ENCODE measurements at places on chromosomes 2 and 18. TPM values are rescaled to one million over a fixed set of nuclear protein-coding genes. Genes with fewer than 3 reads are reported as not detected.
A peak's percentile ranks its signal among the peaks of the same experiment; 100 is the strongest.

DNA sequence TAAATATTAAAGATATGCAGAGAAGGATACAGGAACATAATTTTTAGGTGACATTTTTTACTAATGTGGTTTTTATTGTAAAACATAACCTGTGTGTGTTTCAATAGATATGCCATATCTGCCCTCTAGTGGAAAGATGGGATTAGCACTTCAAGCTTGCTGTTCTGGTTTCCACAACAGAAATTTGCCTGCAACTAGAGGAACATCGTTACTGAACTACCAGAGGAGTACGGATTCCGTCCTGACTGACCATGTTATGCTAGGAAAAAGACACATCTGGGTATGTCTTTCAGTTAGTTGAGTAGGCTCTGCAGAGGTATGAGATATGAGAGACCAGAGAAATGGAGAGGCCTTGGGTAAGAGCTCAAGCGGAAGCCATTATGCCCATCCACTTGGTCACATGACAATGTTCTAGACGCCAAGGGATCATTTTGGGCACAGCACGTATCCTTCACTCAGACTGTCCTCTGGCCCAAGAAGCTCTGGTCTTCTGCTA lies 104.9 kb downstream of the MBD2 start:
- no peaks in the 10 kb centered on the region for H3K36me3 ChIP-seq
- no peak overlapping the region for H3K4me3 ChIP-seq
- DNase-seq, result peak; percentile 28
- no peaks in the 10 kb centered on the region for H3K4me1 ChIP-seq
- H3K27me3 ChIP-seq, result no peaks in the 10 kb centered on the region

DNA sequence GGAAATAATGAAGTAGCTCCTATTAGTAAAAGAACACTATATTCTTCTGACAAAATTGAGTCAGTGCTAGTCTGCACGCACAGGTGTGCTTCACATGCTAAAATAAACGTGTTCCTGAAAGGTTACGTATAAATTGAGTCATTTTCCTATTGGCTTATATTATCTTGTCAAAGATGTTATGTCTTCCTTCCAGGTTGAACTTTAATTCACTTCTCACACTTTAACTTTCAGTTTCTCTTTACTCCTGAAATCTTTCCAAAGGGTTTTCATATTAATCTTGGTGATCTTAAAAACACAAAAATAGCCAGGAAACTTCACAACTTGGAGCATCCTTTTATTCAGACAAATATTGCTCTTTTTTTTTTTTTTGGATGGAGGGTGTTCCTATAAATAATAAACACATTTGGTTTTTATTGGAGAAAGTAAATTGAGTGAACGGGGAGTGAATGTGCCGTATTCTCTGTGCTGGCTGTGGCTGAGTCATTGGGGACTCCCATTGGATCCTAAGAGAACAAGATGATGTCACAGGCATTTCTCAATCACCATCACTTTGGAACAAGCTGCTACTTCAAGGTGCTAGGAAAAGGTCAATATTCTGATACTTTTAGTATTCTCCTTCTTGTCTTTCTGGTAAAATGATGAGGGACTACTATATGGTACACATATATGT lies 150.2 kb upstream of the SPATS2L start:
- H3K27me3 ChIP-seq, result no peaks in the 10 kb centered on the region
- H3K27ac ChIP-seq, result no peak overlapping the region
- H3K36me3 ChIP-seq, result no peaks in the 10 kb centered on the region
- DNase-seq, result no peak
- no peaks in the 10 kb centered on the region for H3K4me1 ChIP-seq
- no peak overlapping the region for H3K4me3 ChIP-seq

DNA sequence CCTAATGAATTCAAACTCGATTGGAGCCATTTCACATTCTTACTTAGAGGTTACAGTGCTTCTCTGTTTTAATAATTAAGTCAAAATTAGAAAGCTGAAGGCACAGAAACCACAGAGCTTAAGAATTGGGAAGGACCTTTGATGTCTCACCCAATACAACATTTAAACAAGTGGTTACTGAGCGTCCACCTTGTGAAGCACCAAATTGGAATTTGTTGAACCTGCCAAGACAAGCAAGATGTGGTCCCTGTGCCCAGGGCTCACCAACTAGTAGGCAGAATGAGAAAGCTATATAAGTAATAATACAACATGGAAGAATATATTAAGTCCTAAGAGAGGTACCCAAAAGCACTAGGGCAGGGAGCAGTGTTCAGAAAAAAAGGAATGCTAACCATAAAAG lies 64.5 kb upstream of the NPAS2 start:
- H3K27ac ChIP-seq, result no peak overlapping the region
- H3K4me3 ChIP-seq, result no peak overlapping the region
- no peaks in the 10 kb centered on the region for H3K27me3 ChIP-seq
- DNase-seq, result no peak
- no peaks in the 10 kb centered on the region for H3K4me1 ChIP-seq
- no peaks in the 10 kb centered on the region for H3K36me3 ChIP-seq

DNA sequence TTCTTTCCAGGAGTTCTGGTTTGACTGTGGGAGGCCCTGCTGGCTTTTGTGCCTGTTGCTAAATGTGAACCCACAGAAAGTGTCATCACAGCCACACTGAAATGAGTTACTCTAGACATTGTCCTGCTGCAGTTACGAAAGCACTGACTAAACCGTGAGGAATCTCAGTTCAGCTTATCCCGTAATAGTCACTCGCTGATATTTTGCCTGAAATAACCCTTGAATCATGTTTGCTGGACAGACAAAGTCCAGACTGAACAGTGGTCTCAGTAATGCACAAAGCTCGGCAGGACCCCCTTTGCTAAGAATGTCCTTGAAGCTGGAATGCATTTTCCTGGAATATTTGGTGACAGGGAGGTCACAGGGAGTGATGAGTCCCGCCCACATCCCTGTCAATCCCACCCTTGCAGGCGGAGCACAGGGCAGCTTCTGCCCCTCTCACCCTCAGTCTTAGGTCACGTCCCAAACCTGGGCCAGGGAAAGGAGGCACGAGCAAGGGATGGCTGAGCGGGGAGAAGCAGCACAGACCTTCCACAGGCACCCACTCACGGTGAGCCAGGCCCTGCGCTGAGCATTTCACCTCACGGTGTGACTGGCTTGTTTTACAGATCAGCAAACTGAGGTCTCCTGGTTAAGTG lies 53.4 kb downstream of the ADI1 start:
- H3K27ac ChIP-seq, result no peak overlapping the region
- no peak for DNase-seq
- no peaks in the 10 kb centered on the region for H3K4me1 ChIP-seq
- no peak overlapping the region for H3K4me3 ChIP-seq
- no peaks in the 10 kb centered on the region for H3K36me3 ChIP-seq

DNA sequence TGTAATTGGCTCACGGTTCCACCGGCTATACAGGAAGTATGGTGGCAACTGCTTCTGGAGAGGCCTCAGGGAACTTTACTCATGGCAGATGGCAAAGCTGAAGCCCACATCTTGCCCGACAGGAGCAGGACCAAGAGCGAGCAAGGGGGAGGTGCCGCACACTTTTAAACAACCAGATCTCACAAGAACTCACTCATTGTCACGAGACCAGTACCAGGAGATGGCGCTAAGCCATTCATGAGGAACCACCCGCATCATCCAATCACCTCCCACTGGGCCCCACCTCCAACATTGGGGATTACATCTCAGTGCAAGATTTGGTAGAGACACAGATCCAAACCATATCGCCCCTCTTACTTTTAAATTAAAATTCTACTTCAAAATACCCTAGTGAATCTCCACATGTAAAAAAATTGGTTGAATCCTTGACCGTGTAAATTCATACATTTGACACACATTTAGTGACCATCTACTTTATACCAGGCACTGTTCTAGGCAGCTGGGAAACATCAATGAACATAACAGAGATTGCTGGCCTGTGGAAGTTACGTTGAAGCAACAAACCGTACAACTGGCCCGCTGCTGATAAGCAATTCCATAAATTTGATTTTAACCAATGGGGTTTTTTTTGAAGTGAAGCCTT lies 87.6 kb downstream of the ALPK2 start:
- H3K4me3 ChIP-seq, result no peak overlapping the region
- H3K27me3 ChIP-seq, result no peaks in the 10 kb centered on the region
- H3K36me3 ChIP-seq, result no peaks in the 10 kb centered on the region
- DNase-seq, result no peak

DNA sequence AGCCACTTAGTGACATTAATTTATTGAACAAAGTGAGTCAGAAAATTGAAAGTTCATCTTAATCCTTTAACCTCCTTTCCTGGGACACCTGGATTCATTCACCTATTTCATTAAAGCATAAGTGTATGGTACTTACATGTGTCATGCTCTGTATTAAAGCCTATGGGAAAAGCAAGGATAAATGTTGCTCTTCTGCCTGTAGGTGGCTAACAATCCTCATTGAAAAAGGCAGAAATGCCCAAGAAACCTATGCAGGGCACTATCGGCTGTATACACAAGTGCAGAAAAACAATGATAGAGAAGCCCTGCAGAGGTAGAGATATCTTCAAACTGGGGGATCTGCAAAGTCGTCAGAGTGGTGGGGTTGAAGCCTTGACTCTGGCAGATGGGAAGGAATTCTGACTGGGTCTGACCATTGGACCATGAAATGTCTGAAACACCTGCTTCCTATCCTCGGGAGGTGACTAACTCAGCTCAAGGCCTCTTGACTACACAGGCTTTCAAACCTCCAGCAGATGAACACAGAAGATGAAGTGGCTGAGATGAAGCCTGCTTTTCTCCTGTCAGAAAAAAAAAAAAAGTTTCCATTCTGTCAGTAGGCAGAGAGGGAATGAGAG lies 83.1 kb downstream of the DCC start:
- DNase-seq, result no peak
- no peaks in the 10 kb centered on the region for H3K36me3 ChIP-seq

DNA sequence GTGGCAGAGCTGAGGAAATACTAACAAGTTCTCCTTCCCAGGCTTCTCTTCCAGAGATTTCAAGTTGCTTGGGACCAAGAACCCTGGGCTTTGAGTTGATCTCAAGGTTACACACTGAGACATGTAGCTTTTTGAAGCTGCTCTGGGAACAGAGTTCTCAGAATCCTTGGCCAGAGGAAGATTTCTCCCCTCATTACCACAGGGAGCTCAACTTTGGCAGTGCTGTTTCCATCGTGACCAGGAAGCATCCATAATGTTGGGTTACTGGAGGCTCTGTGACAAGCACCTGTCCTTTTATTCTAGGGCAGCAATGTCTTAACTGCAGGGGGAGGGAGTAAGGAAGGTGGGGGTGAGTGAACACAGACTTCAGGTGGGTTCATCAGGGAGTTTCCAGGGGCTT lies 41.5 kb upstream of the CHRNA1 start:
- H3K27me3 ChIP-seq, result no peaks in the 10 kb centered on the region
- DNase-seq, result no peak
- H3K36me3 ChIP-seq, result no peaks in the 10 kb centered on the region
- H3K27ac ChIP-seq, result no peak overlapping the region

DNA sequence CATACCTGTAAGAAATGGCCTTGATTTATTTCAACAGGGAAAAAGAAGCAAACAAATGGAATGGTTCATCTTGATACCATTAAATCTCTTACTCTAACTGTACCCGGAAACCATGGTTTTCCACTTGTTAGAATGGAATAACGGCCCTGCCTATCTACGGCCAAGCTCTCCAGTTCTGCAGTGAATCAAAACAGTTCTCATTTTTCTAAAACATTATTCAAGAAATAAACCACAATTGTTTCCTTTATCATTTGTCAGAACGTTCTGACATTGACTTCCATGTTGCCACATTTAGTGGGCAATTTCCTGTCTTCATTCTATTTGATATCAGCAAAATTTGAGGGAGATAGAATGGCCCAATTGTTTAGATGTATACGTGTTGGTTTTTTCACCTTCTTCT lies 118.8 kb upstream of the CDH19 start:
- H3K4me3 ChIP-seq, result no peak overlapping the region
- no peak overlapping the region for H3K27ac ChIP-seq
- DNase-seq, result no peak
- H3K27me3 ChIP-seq, result no peaks in the 10 kb centered on the region

NLRC4 gene
- 0.22 TPM for total RNA-seq

IL36B gene
- not detected for total RNA-seq
